ENCODE measurements at places on chromosomes 6 and 20. TPM values are rescaled to one million over a fixed set of nuclear protein-coding genes. Genes with fewer than 3 reads are reported as not detected.

The SASH1 gene
- total RNA-seq, result 33.8 TPM

DNA sequence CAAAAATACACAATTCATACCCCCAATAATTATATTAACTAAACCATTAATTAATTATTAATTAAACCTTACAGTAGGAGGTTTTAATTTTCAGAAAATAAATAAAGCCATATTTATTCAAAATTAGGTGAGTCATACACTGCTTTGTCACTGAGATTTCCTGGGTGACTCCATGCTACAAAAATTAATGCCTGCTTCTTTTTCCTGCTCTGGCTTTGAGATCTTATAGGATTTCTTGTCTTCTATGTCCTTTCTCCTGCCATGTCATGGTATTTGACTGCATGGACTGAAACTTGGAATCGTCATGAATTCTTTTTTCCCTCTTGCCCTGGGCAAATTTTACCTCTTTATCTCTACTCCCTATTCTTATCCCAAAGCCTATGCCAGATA is 133.2 kb downstream of the PHACTR1 start:
- H3K4me3 ChIP-seq, result no peak overlapping the region
- H3K4me1 ChIP-seq, result no peaks in the 10 kb centered on the region
- H3K36me3 ChIP-seq, result no peaks in the 10 kb centered on the region
- DNase-seq, result no peak
- no peak overlapping the region for H3K27ac ChIP-seq

DNA sequence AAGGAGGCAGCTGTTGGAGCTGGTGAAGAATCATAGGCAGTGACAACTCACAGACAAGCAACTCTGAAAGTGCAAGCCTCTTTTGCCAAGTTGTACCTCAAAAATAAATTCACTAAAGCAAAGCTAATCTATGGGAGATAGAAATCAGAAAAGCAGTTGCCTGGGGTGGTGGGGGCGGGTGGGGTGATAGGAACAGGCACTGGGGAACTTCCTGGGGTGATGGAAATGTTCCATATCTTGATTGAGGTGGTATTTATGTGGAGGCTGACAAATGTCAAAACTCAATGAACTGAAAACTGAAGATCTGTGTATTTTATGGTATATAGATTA is 52.4 kb downstream of the ATP9A start:
- H3K36me3 ChIP-seq, result no peaks in the 10 kb centered on the region
- H3K4me1 ChIP-seq, result no peaks in the 10 kb centered on the region
- no peak overlapping the region for H3K4me3 ChIP-seq
- DNase-seq, result no peak

- no peaks in the 10 kb centered on the region for H3K4me1 ChIP-seq
- no peak overlapping the region for H3K27ac ChIP-seq
- H3K27me3 ChIP-seq, result no peaks in the 10 kb centered on the region
These were observed 203.8 kb upstream of the PCSK2 start for GRCh38 chr20:17023036-17023435.

Data from SJCRH30 (cell line).